ENCODE measurements at places on chromosomes 7 and 10. TPM values are rescaled to one million over a fixed set of nuclear protein-coding genes. Genes with fewer than 3 reads are reported as not detected.

The EGFR gene
- polyA plus RNA-seq = 34.0 TPM

The ACBD7 gene
- polyA plus RNA-seq = 0.76 TPM

The SNX13 gene
- 17.1 TPM for polyA plus RNA-seq

The CYP17A1 gene
- not detected for polyA plus RNA-seq

The SLC16A9 gene
- polyA plus RNA-seq = 0.05 TPM

The GPAM gene
- polyA plus RNA-seq = 4.5 TPM

The FEZF1 gene
- not detected for polyA plus RNA-seq

The ATP6V0A4 gene
- polyA plus RNA-seq = 0.06 TPM

The RHOBTB1 gene
- 17.3 TPM for polyA plus RNA-seq

The CUL1 gene
- 38.6 TPM for polyA plus RNA-seq

The ELN gene
- polyA plus RNA-seq = 419 TPM

The PLXDC2 gene
- 0.47 TPM for polyA plus RNA-seq

The CAMK2B gene
- polyA plus RNA-seq = 0.05 TPM

The IGFBP3 gene
- 3,180 TPM for polyA plus RNA-seq

The OR9A4 gene
- polyA plus RNA-seq = not detected

The H2BK1 gene
- polyA plus RNA-seq = not detected

The WBP1L gene
- polyA plus RNA-seq = 45.3 TPM

The CYP26A1 gene
- 0.06 TPM for polyA plus RNA-seq

The MSMB gene
- polyA plus RNA-seq = not detected

The PAPOLB gene
- polyA plus RNA-seq = 0.02 TPM

The FFAR4 gene
- polyA plus RNA-seq = not detected

The AKR1C1 gene
- 4.2 TPM for polyA plus RNA-seq

The PROSER2 gene
- 1.2 TPM for polyA plus RNA-seq

The FRAT1 gene
- polyA plus RNA-seq = 1.2 TPM

The PITX3 gene
- not detected for polyA plus RNA-seq

The NPSR1 gene
- polyA plus RNA-seq = not detected

The WNT8B gene
- 0.04 TPM for polyA plus RNA-seq

The MUC12 gene
- polyA plus RNA-seq = 0.89 TPM

The IQUB gene
- polyA plus RNA-seq = 0.05 TPM

The LGI1 gene
- polyA plus RNA-seq = not detected

The CPA2 gene
- polyA plus RNA-seq = not detected

The BMI1 gene
- polyA plus RNA-seq = 20.3 TPM

The DYNC1I1 gene
- 0.11 TPM for polyA plus RNA-seq

The VPS41 gene
- polyA plus RNA-seq = 15.7 TPM

The OPN1SW gene
- not detected for polyA plus RNA-seq

The MOGAT3 gene
- not detected for polyA plus RNA-seq

The SH2D4B gene
- not detected for polyA plus RNA-seq

The PPRC1 gene
- polyA plus RNA-seq = 11.0 TPM

The GIMAP5 gene
- polyA plus RNA-seq = not detected

The MTPN gene
- polyA plus RNA-seq = 191 TPM

The EPHB4 gene
- polyA plus RNA-seq = 30.5 TPM

The RPEL1 gene
- polyA plus RNA-seq = not detected

The HYAL4 gene
- not detected for polyA plus RNA-seq

The TCAF1 gene
- 55.2 TPM for polyA plus RNA-seq

The ITIH5 gene
- 10.3 TPM for polyA plus RNA-seq

The PHKG1 gene
- 0.16 TPM for polyA plus RNA-seq

The TMEM236 gene
- polyA plus RNA-seq = 0.02 TPM

The CLDN3 gene
- polyA plus RNA-seq = not detected

The VSTM2A gene
- polyA plus RNA-seq = not detected

The CYP2C18 gene
- polyA plus RNA-seq = not detected

The GIMAP8 gene
- not detected for polyA plus RNA-seq

The LBX1 gene
- not detected for polyA plus RNA-seq

The RBP4 gene
- 0.22 TPM for polyA plus RNA-seq

The PLXNA4 gene
- 0.28 TPM for polyA plus RNA-seq

The PLCE1 gene
- 3.7 TPM for polyA plus RNA-seq

The NKX6-2 gene
- not detected for polyA plus RNA-seq

The UCMA gene
- polyA plus RNA-seq = not detected

The MRC1 gene
- not detected for polyA plus RNA-seq

The CYP2C8 gene
- 0.04 TPM for polyA plus RNA-seq
